ENCODE measurements at places on chromosomes 16 and 17. TPM values are rescaled to one million over a fixed set of nuclear protein-coding genes. Genes with fewer than 3 reads are reported as not detected.

Gene NOTUM
- total RNA-seq, result not detected

Gene NDUFAF8
- 41.3 TPM for total RNA-seq

Gene MAPT
- total RNA-seq, result under 0.01 TPM

Gene OR1E2
- total RNA-seq, result not detected

Gene AKAP1
- total RNA-seq, result 19.8 TPM

Gene FBXW10B
- total RNA-seq, result 0.15 TPM

Gene SLC16A13
- 1.8 TPM for total RNA-seq

Gene TOX3
- total RNA-seq, result not detected

Gene MEFV
- not detected for total RNA-seq

Gene PRPF8
- 81.9 TPM for total RNA-seq

Gene EIF3C
- 219 TPM for total RNA-seq

Gene HS3ST3A1
- total RNA-seq, result 0.32 TPM

Gene NAGLU
- total RNA-seq, result 21.1 TPM

Gene COX4I1
- total RNA-seq, result 546 TPM

Gene CTDNEP1
- 14.1 TPM for total RNA-seq

Gene TNK1
- total RNA-seq, result not detected

Gene MYH11
- total RNA-seq, result 0.15 TPM

Gene SCARF1
- 115 TPM for total RNA-seq

Gene GPR142
- not detected for total RNA-seq

Gene IRX5
- total RNA-seq, result not detected

Gene SPG7
- total RNA-seq, result 108 TPM

Gene SSTR5
- not detected for total RNA-seq

Gene HAGHL
- 3.6 TPM for total RNA-seq

Gene NUPR1
- total RNA-seq, result under 0.01 TPM

Gene DPEP3
- not detected for total RNA-seq

Gene ACSM2B
- not detected for total RNA-seq

Gene PRAC2
- total RNA-seq, result not detected

Gene TNRC6C
- total RNA-seq, result 2.6 TPM

Gene SBK1
- 0.32 TPM for total RNA-seq

Gene SLC16A5
- 8.8 TPM for total RNA-seq

Gene TNFSF13
- total RNA-seq, result 1.6 TPM

Gene GPRC5C
- not detected for total RNA-seq

Gene RAB11FIP4
- total RNA-seq, result under 0.01 TPM

Gene WNT9B
- not detected for total RNA-seq

Gene UBB
- total RNA-seq, result 2,000 TPM

Gene HIC1
- 16.9 TPM for total RNA-seq

Gene KRTAP1-1
- not detected for total RNA-seq

Gene TBC1D3I
- not detected for total RNA-seq

Gene CMTM2
- total RNA-seq, result not detected

Gene HBA2
- total RNA-seq, result not detected

Gene WDR59
- total RNA-seq, result 9.1 TPM

Gene IL32
- 78.6 TPM for total RNA-seq

Gene ENPP7
- total RNA-seq, result not detected

Gene CYGB
- 0.46 TPM for total RNA-seq
